Pancreas (tissue), 10 donors: ENCODE measurements at places on chromosomes 6 and 20. TPM values are rescaled to one million over a fixed set of nuclear protein-coding genes. Genes with fewer than 3 reads are reported as not detected.

DNA sequence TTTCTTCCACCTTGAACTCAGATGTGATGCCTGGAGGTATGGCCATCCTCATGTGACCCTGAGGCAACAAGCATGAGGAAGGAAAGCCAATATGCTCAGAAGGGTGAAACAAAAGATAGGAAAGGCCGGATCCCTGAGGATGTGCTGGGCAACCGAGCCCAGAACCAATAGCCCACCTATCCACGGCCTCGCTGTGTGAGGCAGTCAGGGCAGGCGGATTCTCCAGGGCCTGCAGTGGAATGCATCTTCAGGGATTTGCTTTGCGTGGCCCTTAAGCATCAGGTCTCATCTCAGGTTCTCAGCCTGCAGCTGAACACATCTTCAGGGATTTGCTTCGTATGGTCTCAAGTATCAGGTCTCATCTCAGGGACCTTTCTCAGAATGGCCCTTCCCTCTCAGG lies 139.8 kb downstream of the ANKRD60 start:
- H3K4me1 ChIP-seq, result no peaks in the 10 kb centered on the region
- H3K27ac ChIP-seq, result no peak overlapping the region
- DNase-seq, result no peak
- no peaks in the 10 kb centered on the region for H3K27me3 ChIP-seq
- H3K4me3 ChIP-seq, result no peak overlapping the region

Gene VWA7
- total RNA-seq, result 2.9 TPM

Gene MEI4
- total RNA-seq, result 1.9 TPM

GRCh38 chr6:111199935-111200334 lies 112.6 kb downstream of the SLC16A10 start:
- DNase-seq, result no peak
- no peaks in the 10 kb centered on the region for H3K36me3 ChIP-seq
- no peaks in the 10 kb centered on the region for H3K27me3 ChIP-seq
- no peak overlapping the region for H3K4me3 ChIP-seq
- no peaks in the 10 kb centered on the region for H3K4me1 ChIP-seq

Gene MATN4
- 0.89 TPM for total RNA-seq

Gene LGSN
- total RNA-seq, result not detected

Gene VSTM2L
- total RNA-seq, result 1.1 TPM

Gene PSMB9
- 5.1 TPM for total RNA-seq

- H3K4me3 ChIP-seq, result no peak overlapping the region
- H3K36me3 ChIP-seq, result no peaks in the 10 kb centered on the region
- no peak for DNase-seq
- no peaks in the 10 kb centered on the region for H3K27me3 ChIP-seq
- H3K27ac ChIP-seq, result no peak overlapping the region
These were observed 99.9 kb downstream of the CDH26 start for GRCh38 chr20:60057866-60058807.

DNA sequence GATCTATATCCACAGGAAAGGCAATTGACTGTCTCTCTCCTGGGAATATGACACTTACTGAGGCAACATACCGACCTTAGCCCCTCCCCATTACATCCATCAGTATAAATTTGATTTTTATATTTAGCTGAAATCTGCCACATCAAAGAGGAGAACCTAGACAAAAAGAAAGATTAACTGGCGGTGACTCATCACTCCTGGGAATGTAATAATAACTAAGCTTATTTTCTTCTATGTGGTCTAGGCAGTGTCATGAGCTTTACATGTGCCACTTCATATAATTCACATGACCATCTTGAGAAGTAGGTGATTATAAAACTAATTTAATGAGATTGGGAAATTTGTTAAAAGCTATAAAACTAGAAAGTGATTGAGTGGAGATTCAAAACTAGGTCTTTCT lies 520.0 kb upstream of the HS3ST5 start:
- H3K27me3 ChIP-seq, result no peaks in the 10 kb centered on the region
- H3K4me1 ChIP-seq, result no peaks in the 10 kb centered on the region
- DNase-seq, result no peak
- H3K27ac ChIP-seq, result no peak overlapping the region
- no peak overlapping the region for H3K4me3 ChIP-seq

Gene OOEP
- total RNA-seq, result 0.43 TPM

DNA sequence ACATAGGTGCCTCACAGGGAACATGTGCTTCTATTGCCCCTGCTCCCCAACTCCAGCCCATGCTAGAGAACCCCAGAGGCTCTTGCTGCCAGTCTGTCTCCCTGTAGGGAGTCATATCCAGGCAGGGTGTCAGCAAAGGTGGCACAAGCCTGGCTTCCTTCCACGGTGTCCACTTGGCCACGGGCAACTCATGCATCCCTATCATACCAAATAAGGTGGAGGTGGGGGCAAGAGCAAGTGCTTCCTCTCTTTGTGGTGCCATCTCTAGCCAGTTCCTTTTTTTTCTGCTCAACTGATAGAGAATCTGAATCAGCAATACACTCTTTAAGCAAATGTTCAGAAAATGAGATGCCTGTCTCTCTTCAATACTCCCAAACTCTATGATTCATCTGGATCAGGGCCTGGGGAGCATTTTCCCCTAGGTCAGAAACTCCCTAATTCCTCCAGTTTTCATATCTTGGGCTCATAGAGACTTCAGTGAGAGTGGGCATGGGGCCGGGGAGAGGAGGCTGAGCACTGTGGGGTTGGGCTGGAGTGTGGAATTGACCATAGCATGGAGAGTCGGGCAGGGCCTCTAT lies 105.1 kb upstream of the GPR6 start:
- H3K4me3 ChIP-seq, result no peak overlapping the region
- no peak for DNase-seq
- no peaks in the 10 kb centered on the region for H3K27me3 ChIP-seq

DNA sequence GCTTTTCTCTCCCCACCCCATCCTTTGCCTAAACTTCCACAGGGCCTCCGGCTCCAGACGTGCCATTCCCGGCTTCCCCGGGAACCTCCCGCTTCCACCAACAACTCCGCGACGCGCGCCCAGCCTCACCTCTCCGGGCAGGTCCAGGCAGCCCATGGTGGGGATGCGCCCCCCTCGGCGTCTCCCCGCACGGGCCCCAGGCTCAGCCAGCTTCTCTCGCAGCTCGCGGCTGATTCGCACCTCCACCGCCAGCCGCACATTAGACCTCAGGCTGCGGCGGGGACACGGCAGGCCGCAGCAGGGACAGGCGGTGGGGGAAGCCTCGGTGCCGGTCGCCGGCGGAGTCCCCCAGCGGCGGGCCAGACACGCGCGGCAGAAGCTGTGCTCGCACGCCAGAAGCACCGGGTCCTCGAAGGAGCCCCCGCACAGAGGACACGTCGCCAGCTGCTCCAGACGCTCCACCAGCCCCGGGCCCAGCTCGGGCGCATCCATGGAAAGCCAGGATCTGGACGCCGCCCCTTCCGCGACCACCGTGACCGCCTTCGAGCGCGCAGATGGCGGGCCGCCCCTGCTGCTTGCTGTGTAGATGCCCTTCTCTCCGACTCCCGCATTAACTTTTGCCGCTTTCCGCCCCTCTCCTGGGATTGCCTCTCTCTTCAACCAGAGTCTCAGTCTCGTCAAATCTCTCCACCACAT lies at the start of gene RNF39:
TSS of gene RNF39 (minus strand) at position 676 of the 696 bp plus-strand sequence. CDS start at position 492, 184 bp downstream.
- H3K27ac ChIP-seq, result peak within 1 kb of the TSS; percentile 39
- H3K4me3 ChIP-seq, result peak within 1 kb of the TSS; percentile 26
- H3K27me3 ChIP-seq, result no peaks in the 10 kb centered on the region
- no peaks in the 10 kb centered on the region for H3K4me1 ChIP-seq
- H3K36me3 ChIP-seq, result no peaks in the 10 kb centered on the region
- peak; percentile 67 for DNase-seq

DNA sequence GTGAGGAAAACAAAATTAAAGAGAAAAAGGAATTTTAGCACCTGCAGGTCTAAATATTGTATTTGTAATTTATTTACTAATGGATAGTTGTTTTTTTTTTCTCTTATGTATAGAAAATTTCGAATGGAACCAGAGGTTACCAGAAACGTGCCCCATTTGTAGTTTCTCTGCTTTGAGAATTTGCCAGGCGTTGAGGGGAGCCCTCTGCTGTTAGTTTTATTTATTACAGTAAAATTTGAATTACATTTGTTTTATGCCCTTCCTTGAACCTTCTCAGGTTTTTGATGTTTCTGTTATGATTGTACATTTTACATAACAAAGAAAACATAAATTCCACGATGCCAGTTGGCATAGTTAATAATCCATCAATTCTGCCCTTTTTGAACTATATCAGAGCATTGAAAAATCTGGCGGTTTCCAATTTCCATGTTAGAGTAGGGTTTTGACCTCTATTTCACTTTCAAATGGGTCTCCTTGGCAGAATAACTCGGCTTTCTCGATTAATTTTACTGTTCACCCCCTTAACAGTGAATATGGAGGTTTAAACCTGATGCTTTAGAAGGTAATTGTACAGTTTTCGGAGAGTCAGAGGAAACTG lies 35.1 kb upstream of the RFPL4B start:
- H3K27me3 ChIP-seq, result no peaks in the 10 kb centered on the region
- no peaks in the 10 kb centered on the region for H3K36me3 ChIP-seq
- no peaks in the 10 kb centered on the region for H3K4me1 ChIP-seq

DNA sequence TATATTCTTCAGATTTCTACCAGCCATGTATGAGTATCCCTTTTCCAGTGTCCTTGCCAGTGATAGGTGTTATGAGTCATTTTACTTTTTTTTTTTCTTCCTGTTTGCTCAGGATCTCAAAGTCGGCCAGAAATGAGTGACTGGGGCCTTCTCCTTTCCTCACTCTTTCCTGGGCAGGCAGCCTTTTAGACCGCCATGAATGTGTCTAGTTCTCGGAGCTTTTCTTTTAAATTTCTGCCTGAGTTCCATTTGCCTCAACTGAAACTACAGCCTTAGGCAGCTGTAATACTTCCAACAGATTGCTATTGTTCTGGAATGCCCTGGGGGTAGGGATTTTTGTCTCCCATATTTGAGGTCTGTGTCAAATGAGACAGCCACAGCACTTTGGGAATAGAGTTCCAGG lies 83.7 kb downstream of the STXBP5 start:
- no peak overlapping the region for H3K27ac ChIP-seq
- peaks cover 12% of the 10 kb centered on the region for H3K4me1 ChIP-seq
- no peaks in the 10 kb centered on the region for H3K36me3 ChIP-seq
- no peaks in the 10 kb centered on the region for H3K27me3 ChIP-seq

Gene CALHM6
- 0.98 TPM for total RNA-seq

GRCh38 chr6:122839472-122839871 lies 50.4 kb downstream of the SMPDL3A start:
- H3K27me3 ChIP-seq, result no peaks in the 10 kb centered on the region
- DNase-seq, result peak; percentile 27
- H3K4me3 ChIP-seq, result no peak overlapping the region
- H3K36me3 ChIP-seq, result no peaks in the 10 kb centered on the region

DNA sequence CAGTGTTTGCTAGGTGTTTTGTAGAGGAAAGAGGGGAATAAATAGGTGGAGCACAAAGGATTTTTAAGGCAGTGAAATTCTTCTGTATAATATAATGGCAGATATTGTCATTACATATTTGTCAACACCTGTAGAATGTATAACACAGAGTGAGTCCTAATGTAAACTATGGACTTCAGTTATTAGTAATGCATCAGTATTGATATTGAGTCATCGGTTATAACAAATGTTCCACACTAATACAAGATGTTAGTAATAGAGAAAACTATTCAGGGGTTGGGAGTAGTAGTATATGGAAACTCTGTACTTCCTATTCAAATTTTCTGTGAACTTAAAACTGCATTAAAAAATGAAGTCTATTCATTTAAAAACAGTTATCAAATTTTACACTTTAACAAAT lies 299.2 kb downstream of the UBE3D start:
- DNase-seq, result no peak
- no peak overlapping the region for H3K4me3 ChIP-seq
- H3K27me3 ChIP-seq, result no peaks in the 10 kb centered on the region
- H3K27ac ChIP-seq, result no peak overlapping the region

GRCh38 chr6:75906871-75907270 lies 157.8 kb downstream of the MYO6 start:
- no peaks in the 10 kb centered on the region for H3K27me3 ChIP-seq
- H3K27ac ChIP-seq, result no peak overlapping the region
- H3K4me1 ChIP-seq, result no peaks in the 10 kb centered on the region
- H3K36me3 ChIP-seq, result no peaks in the 10 kb centered on the region
- H3K4me3 ChIP-seq, result no peak overlapping the region
- DNase-seq, result no peak

GRCh38 chr6:23089981-23090380 lies 520.6 kb downstream of the HDGFL1 start:
- no peak for DNase-seq
- H3K4me1 ChIP-seq, result no peaks in the 10 kb centered on the region
- H3K4me3 ChIP-seq, result no peak overlapping the region

DNA sequence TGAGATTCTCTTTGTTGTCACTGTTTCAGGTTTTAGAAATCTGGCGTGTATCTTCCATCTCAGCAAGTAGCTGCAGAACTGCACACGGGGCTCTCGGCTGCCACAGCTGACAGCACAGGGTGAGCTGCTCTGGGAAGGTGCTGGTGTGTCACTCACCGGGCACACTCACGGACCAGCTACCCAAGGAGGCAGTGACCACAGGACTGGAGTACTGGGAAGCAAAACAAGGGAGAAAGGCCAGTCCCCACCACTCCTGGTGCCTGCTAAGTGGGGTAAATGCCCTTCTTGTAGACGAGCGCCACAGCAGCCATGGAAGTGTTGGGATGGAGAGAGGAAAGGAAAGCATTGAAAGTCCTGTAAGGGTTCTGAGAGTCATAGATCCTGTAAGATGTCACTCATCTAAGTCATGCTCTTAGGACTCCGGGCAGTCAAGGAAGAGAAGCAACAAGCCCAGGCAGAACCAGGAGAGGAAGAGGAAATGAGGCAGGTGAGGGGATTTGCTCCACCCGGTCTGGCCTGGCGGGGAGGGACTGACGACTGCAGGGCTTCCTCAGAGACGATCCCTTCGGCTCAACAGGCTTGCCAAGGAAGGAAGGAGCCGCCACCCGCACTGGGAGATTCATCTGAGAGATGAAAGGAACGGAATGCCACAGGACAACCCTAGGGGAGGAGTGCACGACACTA lies 48.1 kb downstream of the PRDM1 start:
- no peaks in the 10 kb centered on the region for H3K27me3 ChIP-seq
- no peaks in the 10 kb centered on the region for H3K36me3 ChIP-seq
- H3K4me3 ChIP-seq, result no peak overlapping the region
- no peaks in the 10 kb centered on the region for H3K4me1 ChIP-seq
- DNase-seq, result no peak
- no peak overlapping the region for H3K27ac ChIP-seq

- no peak overlapping the region for H3K27ac ChIP-seq
- H3K36me3 ChIP-seq, result no peaks in the 10 kb centered on the region
- no peaks in the 10 kb centered on the region for H3K4me1 ChIP-seq
- no peaks in the 10 kb centered on the region for H3K27me3 ChIP-seq
- DNase-seq, result no peak
These were observed 143.3 kb upstream of the PREP start for GRCh38 chr6:105545947-105546731.

Gene CST7
- total RNA-seq, result 0.86 TPM

Gene IMPG1
- total RNA-seq, result 0.23 TPM

Gene ESR1
- total RNA-seq, result 1.0 TPM

Gene RGS19
- total RNA-seq, result 6.9 TPM

Gene LHFPL5
- 1.6 TPM for total RNA-seq

DNA sequence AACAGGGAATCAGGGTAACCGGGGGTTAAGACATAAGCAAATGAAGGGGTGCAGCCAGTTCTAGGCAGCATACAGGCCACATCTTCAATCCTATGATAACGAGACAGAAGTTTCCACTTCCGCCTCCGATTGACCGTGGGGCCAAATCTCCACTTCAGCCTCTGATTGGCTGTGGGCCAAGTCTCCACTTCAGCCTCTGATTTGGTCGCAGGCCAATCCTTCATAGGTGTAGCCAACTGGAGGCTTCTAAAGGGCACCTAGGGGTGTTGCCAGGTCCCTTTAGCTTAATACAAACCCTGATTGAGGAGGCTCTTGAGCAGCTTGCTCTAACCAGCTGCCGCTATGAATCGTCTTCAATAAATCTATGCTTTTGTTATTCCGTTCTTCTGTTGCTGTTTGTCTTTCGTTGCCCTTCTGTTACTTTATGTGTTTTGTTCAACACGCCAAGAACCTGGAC lies 2.1 kb upstream of the ERGIC3 start:
- no peaks in the 10 kb centered on the region for H3K4me1 ChIP-seq
- no peaks in the 10 kb centered on the region for H3K36me3 ChIP-seq
- no peaks in the 10 kb centered on the region for H3K27me3 ChIP-seq
